ENCODE measurements at places on chromosomes 3 and 15.

GRCh38 chr3:70832089-70832833, 519.8 kb upstream of the MDFIC2 start:
- no peak for DNase-seq

DNA sequence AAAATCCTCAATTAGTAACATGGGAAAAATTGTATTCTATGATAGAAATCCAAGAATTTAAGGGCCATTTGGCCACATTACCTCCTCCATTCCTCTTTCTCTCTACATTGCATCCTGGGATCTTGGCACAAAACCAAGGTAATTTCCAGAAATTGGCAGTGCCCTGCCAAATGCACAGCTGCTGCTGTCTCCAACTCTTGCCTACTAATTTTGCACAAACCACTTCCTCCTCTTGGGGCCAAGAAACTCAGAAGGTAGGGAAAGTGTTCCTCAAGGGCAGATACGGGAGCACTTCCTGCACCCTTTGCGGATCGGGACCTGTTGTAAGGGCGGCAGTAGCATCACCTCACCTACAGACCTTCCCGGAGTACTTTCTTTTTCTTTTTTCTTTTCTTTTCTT, 57.8 kb downstream of the MAP3K13 start:
- no peak for DNase-seq

DNA sequence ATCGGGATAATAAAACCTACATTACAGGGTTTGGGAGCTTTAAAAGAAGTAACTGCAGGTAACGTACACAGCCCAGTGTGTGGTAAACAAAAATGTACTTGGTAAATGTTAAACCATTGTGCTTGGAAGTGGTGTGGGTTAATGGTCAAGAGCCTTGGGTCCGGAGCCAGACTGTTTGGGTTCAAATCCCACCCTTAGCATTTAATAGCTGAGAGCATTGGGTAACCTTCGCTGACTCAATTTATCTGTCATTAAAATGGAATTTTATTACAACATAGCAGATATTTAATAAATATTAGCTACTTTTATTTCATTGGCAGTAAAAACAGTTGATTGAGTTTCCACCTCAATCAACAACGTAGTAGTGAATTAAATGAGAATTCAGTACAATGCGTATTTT, 1.5 kb downstream of the FSTL1 start:
- DNase-seq: no peak

GRCh38 chr3:185728630-185729336, 96.1 kb downstream of the IGF2BP2 start:
- no peak for DNase-seq

- DNase-seq: no peak
These were observed 49.3 kb downstream of the STRIT1 start for GRCh38 chr3:155244216-155244615.

GRCh38 chr3:96986241-96986640, 171.8 kb downstream of the EPHA6 start:
- DNase-seq: no peak

DNA sequence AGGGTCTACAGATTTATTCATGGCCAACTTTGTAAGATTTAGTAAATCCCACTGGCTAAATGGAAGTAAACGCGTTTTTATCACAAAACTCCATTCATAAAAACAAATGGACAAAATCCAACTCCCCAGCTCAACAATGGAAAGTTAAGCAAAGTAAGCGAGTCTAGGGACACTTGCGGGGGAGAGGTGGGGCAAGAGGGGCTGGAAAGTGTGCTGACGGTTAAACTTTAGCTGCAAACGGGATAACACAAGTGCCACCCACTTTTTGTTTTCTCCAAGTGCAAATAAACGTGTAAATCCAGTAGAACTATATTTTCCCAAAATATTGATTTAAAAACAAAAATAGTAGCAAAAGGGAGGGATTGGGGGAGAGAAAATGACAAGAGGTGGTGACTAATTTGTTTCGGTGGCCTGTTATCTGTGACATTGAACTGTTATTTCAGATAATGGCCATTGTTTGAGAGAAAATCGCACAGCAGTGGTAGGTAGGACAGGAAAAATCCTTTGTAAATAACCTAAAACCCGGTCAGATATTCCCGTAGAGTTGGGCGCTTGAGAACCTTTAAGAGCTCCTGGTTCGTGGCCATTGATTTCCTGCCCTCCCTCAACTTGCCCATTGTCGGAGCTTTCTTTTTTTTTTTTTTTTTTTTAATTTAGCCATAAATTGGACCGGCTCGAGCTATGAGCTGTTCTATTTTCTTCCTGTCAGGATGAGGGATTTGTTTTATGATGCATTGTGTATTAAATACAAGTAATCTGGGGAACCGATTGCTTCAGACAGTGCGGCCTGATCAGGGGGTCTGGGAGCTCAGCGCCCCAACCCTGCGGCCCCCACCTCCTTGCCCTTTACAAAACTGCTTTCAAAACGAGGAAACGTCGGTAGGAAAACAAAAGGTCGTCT, 514.8 kb downstream of the MECOM start:
- DNase-seq: no peak

Measured in type B pancreatic cell (in vitro differentiated cells).